Stimulated activated CD8-positive, alpha-beta memory T cell treated with anti-CD3 and anti-CD28 coated beads, Interleukin-12 subunit alpha, Interleukin-12 subunit beta, amount 100 ng/mL, for 4 hours (primary cell): ENCODE measurements at places on chromosomes 3 and 15.

DNA sequence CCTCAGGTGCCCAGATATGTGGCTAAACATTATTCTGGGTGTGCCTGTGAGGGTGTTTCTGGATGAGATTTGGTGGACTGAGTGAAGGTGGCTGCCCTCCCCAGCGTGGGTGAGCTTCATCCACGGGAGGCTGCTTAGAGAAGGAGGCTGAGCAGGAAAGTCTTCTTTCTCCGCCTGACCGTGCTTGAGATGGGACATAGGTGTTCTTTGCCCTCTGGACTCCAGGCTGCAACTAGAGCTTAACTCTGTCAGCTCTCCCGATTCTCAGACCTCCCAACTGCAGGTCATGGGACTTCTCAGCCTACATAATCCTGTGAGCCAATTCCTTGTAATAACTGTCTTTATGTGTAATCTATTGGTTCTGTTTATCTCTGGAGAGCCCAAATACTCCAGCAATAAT lies 34.1 kb downstream of the RAB7A start:
- no peak for DNase-seq

DNA sequence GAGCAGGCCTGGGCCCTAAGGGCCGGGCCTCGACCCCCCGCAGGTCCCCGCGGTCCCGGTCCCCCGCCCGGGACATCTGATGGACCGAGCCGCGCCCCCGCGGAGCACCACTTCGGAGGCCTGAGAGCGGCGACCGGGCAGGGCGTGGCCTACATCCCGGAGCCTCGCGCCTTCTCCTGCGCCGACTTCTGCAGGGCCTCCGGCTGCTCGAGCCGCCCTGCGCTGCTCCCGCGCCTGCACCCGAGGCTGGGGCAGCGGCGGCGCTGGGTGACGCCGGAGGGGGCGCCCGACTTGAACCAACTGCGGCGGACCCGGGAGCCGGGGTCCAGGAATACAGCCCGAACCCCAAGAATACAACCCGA lies 14.9 kb upstream of the GP9 start:
- DNase-seq, result no peak

DNA sequence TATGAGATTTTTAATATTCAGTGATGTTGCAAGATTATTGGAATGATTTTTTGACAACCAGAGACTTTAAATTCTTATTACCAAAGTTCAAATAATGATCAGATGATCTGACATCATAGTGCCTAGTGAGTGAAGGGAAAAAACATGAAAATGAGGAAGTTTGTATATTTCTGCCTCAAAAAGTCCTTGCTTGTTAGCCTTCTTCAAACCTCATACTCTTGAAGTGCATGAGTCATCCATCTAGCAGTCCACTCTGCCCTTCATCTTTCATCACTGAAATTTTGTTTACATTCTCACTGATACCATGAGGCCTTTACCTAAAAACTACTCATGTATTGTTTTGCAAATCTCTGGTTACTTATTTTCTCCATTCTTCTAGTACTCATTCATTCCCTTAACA lies 23.9 kb upstream of the OR5H6 start:
- DNase-seq, result no peak

DNA sequence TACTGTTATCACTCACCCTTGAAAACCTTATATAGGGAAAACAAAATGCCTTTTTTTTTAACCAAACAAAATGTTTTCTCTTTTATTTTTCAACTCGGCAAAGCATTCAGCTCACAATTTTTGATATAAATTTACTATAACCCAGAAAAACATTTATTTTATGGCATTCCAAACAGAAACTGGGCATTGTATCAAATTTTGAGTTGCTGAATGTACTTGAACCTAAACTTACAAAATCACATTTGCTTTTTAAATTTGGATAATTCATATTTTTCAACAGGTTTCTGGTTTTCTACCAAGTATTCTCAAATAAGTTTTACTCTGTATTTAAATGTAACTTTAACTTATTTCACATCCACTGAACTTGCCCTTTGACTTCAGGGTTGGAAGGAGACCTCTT lies 405.6 kb downstream of the GRM7 start:
- no peak for DNase-seq

GRCh38 chr3:134464064-134464688 lies 21.6 kb downstream of the ANAPC13 start:
- DNase-seq, result no peak

DNA sequence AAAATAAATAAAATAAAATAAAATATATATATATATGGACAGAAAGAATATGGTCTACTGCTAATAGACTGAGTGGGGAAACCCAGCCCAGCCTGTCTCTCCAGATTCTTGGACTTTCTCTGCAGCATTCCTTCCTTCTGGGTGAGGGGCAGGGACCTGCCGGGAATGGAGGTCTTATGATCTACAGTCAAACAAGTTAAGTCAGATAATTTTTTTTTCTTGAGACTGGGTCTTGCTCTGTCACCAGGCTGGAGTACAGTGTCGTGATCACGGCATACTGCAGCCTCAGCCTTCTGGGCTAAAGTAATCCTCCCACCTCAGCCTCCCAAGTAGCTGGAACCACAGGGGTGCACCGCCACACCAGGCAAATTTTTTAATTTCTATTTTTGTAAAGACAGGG lies 33.5 kb upstream of the ZNF774 start:
- no peak for DNase-seq

DNA sequence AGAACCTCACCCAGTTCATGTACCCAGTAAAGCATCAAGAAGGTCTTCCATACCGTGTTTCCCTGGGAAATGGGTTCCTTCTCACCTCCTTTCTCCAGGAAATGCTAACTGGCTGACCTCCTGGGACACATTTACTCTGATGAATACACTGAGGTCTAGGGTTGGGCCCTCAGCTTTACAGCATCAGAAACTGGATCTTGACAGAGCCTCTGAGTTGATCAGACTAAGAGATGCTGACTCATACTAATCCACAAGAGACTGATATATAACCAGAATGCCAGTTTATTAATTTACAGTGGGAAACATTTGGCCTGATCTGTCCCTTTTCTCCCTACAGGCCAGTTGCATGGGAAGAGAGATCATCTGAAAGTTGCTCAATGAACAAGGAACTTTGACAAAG lies 55.8 kb downstream of the GTF2E1 start:
- DNase-seq, result no peak

DNA sequence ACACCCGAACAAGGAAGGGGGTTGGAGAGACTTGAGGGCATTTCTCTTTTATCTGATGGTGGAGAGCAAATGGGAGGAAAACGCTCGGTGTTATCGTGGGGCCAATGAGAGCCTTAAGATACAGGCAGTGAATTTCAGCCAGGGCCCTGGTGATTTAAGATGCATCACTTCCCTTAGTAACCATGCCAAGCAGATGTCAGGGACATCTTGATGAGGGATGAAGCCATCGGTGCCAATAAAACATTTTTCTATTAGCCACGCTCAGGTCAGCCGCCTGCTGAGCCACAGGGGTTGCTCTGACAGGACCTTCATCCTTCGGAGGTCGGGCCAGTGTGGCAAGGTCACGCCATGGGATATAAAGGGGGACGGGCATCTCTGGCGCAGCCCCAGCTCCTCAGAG lies 10.6 kb downstream of the IQSEC1 start:
- DNase-seq, result no peak

DNA sequence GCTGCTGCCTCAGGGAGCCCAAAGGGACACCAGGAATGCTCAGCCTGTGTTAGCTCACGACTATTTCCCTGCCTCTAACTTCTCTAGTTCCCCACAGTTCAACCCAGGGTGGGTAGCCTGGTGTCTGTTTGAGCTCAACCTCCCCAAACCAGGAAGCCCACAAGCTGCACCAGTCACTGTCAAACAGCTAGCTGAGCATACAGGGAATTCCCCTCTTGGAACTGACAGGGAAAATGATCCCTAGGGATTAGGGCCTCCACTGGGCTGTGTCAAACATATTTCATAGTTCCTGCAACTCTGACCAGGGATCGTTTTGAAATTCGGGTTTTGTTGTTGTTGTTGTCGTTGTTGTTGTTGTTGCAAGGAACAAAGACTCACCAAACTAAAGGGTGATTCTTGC lies 147.1 kb upstream of the ICE2 start:
- no peak for DNase-seq

GRCh38 chr15:94547711-94548110 lies 316.4 kb downstream of the MCTP2 start:
- DNase-seq, result no peak

DNA sequence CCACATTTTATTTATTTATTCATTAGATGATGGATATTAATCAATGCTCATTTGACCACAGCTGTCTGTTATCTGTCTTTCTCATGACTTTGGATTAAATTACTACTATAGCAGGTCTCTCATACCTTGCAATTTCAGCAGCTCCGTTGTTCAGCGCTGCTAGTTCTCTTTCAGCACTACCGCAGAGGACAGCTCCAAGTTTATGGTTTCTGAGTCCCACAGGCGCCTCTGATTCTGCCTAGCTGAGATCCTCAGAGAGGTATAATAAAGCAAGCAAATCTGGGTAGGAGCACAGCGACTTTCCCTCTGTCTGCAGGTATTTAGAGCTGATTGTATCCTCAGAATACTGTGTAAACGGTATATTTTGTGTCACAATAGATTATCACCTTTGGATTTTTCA lies 204.9 kb downstream of the CNTN4 start:
- no peak for DNase-seq

DNA sequence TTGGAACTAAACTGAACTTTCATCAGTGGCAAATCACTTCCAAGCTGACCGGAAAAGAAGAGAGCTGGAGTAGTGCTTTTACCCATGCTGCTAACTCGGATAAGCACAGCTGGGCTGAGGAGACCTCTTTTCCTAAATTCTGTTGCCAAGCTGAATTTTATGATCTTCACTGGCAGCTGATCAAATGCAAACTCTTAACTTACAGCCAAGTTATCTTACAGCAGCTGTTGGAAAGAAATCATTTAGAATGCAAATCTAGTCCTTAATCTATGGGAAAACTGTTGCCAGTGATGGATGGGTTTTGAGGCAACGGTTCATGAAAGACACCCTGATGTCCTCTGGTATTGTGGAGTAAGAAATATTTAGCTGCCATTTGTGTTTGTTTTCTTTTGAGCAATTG lies 216.5 kb downstream of the ZNF385D start:
- DNase-seq, result no peak

- no peak for DNase-seq
Measured at GRCh38 chr3:52793702-52794611, 639 bp upstream of the ITIH3 start.
